Activated CD8-positive, alpha-beta T cell treated with anti-CD3 and anti-CD28 coated beads for 36 hours (primary cell): ENCODE measurements at places on chromosomes 1 and 21. TPM values are rescaled to one million over a fixed set of nuclear protein-coding genes. Genes with fewer than 3 reads are reported as not detected.

Gene CCDC190
- not detected for total RNA-seq

Gene IL10
- not detected for total RNA-seq

Gene RNF11
- total RNA-seq = 21.5 TPM

Gene TRAF3IP3
- 194 TPM for total RNA-seq

Gene IL23R
- 1.0 TPM for total RNA-seq

Gene OR13G1
- not detected for total RNA-seq

Gene DIRAS3
- 0.18 TPM for total RNA-seq

Gene PPM1J
- total RNA-seq = 2.8 TPM

Gene MCOLN2
- 15.7 TPM for total RNA-seq

Gene SERPINC1
- total RNA-seq = not detected

Gene TBX15
- total RNA-seq = not detected

Gene SPRR2F
- total RNA-seq = not detected

Gene DCDC2B
- total RNA-seq = not detected

Gene OR14K1
- total RNA-seq = not detected

Gene GRIK1
- not detected for total RNA-seq

Gene OR11L1
- total RNA-seq = not detected

Gene LRRC71
- total RNA-seq = not detected

Gene RGS8
- not detected for total RNA-seq

Gene FCGR3A
- 0.36 TPM for total RNA-seq

Gene ZBTB8B
- not detected for total RNA-seq

Gene TGFBR3
- 7.5 TPM for total RNA-seq

Gene NADK
- 65.6 TPM for total RNA-seq

Gene UHMK1
- 45.6 TPM for total RNA-seq

Gene PSMD4
- total RNA-seq = 214 TPM

Gene ZBTB17
- 44.1 TPM for total RNA-seq

Gene CELA3A
- not detected for total RNA-seq

Gene C1orf74
- total RNA-seq = 3.0 TPM

Gene FCRL6
- total RNA-seq = 0.20 TPM

Gene SAMD13
- 0.67 TPM for total RNA-seq

Gene AKR7A3
- total RNA-seq = 0.54 TPM

Gene ST6GALNAC3
- total RNA-seq = 2.7 TPM

Gene LIPI
- not detected for total RNA-seq

Gene RSPH1
- total RNA-seq = not detected

Gene CSRP1
- 56.2 TPM for total RNA-seq

Gene MPC2
- 64.9 TPM for total RNA-seq

Gene KRTAP11-1
- total RNA-seq = not detected

Gene KLF17
- total RNA-seq = not detected

Gene NEXN
- total RNA-seq = 2.8 TPM

Gene KCNJ6
- not detected for total RNA-seq

Gene NBPF6
- not detected for total RNA-seq
